ENCODE measurements at places on chromosomes 6 and 20. TPM values are rescaled to one million over a fixed set of nuclear protein-coding genes. Genes with fewer than 3 reads are reported as not detected.
A peak's percentile ranks its signal among the peaks of the same experiment; 100 is the strongest.

- H3K4me3 ChIP-seq, result no peak overlapping the region
- H3K27me3 ChIP-seq, result peaks cover 3% of the 10 kb centered on the region
- no peaks in the 10 kb centered on the region for H3K36me3 ChIP-seq
- no peaks in the 10 kb centered on the region for H3K4me1 ChIP-seq
Observed at GRCh38 chr6:120392941-120393340, 941.3 kb downstream of the TBC1D32 start.

ACTL10 gene
- 1.7 TPM for total RNA-seq

UBE2C gene
- total RNA-seq, result 46.4 TPM

GRCh38 chr20:37528446-37529213, 954 bp upstream of the BLCAP start:
- peak overlapping the region; percentile 96 for H3K4me3 ChIP-seq
- peaks cover 14% of the 10 kb centered on the region for H3K36me3 ChIP-seq
- DNase-seq, result peak; percentile 27
- peak overlapping the region; percentile 100 for H3K27ac ChIP-seq
- H3K4me1 ChIP-seq, result peaks cover 39% of the 10 kb centered on the region

DNA sequence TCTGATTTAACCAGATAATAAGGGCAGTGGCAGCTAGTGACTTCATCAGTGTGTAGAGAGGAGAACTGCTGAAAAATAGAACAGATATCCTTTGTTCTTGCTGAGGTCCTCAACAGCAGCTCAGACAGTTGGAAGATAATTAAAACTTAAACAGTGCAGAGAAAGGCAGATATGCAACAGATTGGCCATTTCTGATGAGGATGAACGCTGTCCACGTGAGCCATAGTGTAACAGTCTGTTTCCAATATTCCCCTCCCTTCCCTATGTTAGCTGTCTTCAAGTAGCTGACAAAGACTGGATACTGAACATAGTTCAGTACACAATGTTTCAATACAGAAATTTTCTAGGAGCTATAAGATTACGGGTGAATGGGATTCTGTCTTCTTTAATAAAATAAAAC, 291.4 kb downstream of the BTBD9 start:
- H3K36me3 ChIP-seq, result no peaks in the 10 kb centered on the region
- no peak overlapping the region for H3K4me3 ChIP-seq
- H3K27me3 ChIP-seq, result peaks cover 11% of the 10 kb centered on the region
- no peak for DNase-seq

GRCh38 chr20:53967527-53967926, 102.9 kb downstream of the BCAS1 start:
- peaks cover 4% of the 10 kb centered on the region for H3K36me3 ChIP-seq
- no peak overlapping the region for H3K27ac ChIP-seq
- H3K27me3 ChIP-seq, result no peaks in the 10 kb centered on the region
- no peak overlapping the region for H3K4me3 ChIP-seq
- no peak for DNase-seq
- H3K4me1 ChIP-seq, result no peaks in the 10 kb centered on the region

GRCh38 chr6:122799916-122800686, 11.0 kb downstream of the SMPDL3A start:
- H3K27ac ChIP-seq, result peak overlapping the region; percentile 48
- H3K27me3 ChIP-seq, result no peaks in the 10 kb centered on the region
- H3K4me3 ChIP-seq, result no peak overlapping the region
- DNase-seq, result no peak

DNA sequence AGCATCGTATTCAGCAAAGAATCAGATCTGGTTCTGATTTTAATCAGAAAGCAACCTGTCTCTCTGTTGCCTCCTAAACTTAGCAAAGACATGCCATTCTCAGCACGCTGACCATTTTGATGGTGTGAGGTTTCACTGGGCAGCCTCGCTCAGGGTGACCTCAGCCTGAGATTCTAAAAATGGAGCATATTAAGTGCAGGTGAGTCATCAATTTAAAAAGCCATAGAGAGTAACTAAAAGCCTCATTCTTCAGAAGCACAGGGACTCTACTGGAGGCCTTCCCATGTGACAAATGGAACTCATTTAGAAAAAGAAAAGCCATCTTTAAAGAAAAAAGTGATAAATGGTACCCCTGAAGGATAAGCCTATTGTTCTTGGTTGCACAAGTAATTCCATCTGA, 91.3 kb downstream of the FILIP1 start:
- H3K27me3 ChIP-seq, result no peaks in the 10 kb centered on the region
- H3K4me3 ChIP-seq, result no peak overlapping the region
- no peak for DNase-seq
- H3K36me3 ChIP-seq, result no peaks in the 10 kb centered on the region
- H3K27ac ChIP-seq, result no peak overlapping the region

DNA sequence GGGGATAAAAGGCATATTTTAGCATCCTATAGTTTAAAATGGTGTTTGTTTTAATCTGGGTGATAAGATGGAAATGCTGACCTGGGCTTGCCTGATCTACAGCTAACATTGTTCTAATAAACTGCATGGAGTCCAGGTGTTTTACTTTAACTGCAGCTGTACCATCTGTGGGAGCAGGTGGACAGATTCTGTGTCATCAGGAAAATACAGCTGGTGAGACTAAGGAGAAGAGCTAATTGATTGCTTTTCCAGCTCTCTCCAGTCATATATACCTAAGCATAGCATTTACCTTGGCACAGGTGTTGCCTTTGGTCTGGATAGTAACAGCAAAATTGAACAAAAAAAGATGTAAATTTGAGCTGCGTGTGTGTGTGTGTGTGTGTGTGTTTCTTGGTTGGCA, 31.6 kb downstream of the CBFA2T2 start:
- H3K27me3 ChIP-seq, result no peaks in the 10 kb centered on the region
- no peak for DNase-seq
- H3K27ac ChIP-seq, result no peak overlapping the region
- no peak overlapping the region for H3K4me3 ChIP-seq
- peaks cover 27% of the 10 kb centered on the region for H3K36me3 ChIP-seq
- peaks cover 40% of the 10 kb centered on the region for H3K4me1 ChIP-seq

DNA sequence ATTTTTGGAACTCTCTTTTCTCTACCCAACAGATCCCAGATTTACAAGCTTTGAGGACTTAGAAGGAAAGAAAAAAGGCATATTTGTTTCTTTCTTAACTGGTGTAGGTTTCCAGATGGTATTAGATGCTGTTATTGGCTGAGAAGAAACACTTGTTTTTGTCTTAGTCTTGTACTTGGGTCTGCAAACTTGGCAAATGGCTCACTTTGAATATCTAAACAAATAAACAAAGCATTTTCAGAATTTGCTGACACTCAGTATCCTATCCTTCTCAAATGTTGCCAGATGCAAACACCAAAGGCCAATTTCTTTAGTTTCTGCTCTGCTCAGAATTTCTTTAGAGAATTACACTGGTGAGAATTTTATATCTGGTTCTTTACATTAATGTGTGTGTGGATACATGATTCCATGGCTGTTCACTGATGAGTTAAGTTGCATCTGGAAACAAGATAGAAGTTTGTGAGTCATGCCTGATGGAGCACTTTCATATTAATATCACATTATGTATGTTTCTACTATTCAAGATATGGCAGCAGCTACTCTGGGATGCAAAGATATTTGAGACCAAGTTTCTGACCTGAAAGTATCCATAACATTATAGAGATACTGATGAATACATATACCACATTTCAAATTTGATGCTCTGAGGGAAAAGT, 43.7 kb upstream of the CEP162 start:
- no peak overlapping the region for H3K4me3 ChIP-seq
- H3K4me1 ChIP-seq, result no peaks in the 10 kb centered on the region
- peaks cover 20% of the 10 kb centered on the region for H3K27me3 ChIP-seq
- no peak overlapping the region for H3K27ac ChIP-seq

- no peak overlapping the region for H3K4me3 ChIP-seq
- no peak overlapping the region for H3K27ac ChIP-seq
- no peaks in the 10 kb centered on the region for H3K36me3 ChIP-seq
- H3K4me1 ChIP-seq, result peaks cover 4% of the 10 kb centered on the region
- no peak for DNase-seq
- peaks cover 4% of the 10 kb centered on the region for H3K27me3 ChIP-seq
Observed at GRCh38 chr20:58084566-58084965, 143.9 kb downstream of the ANKRD60 start.

GRCh38 chr6:143299253-143300166, 151.0 kb downstream of the ADAT2 start:
- no peak overlapping the region for H3K27ac ChIP-seq
- H3K27me3 ChIP-seq, result no peaks in the 10 kb centered on the region
- DNase-seq, result no peak
- no peak overlapping the region for H3K4me3 ChIP-seq

PTK6 gene
- 0.12 TPM for total RNA-seq

LTB gene
- total RNA-seq, result 0.34 TPM

DNA sequence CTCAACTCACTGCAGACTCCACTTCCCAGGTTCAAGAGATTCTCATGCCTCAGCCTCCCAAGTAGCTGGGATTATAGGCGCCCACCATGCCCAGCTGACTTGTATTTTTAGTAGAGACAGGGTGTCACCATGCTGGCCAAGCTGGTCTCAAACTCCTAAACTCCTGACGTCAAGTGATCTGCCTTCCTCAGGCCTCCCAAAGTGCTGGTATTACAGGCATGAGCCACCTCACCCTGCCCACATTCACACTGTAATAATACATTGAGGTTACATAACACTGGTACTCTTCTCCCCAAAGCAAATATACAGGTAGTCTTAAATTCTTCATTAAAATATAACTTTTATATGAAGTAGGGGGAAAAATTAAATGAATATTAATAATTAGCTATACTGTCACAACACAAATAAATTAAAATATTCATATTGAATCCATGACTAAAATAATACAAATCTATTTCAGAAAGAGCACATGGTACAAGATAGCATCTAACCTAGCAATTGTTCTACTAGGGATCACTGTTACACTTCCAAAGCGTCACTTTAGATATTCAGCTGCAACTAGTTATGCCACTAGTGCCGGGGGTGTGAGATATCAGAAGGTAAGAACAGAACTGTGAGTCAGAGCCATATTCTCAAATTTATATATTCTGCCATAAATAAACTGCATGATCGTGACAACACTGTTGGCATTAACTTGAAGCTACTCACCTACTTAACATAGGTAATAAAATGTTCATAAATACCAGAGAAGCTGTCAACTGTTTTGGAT, 169.1 kb upstream of the SHLD1 start:
- no peak overlapping the region for H3K4me3 ChIP-seq
- DNase-seq, result no peak
- H3K4me1 ChIP-seq, result no peaks in the 10 kb centered on the region
- peaks cover 15% of the 10 kb centered on the region for H3K36me3 ChIP-seq
- H3K27ac ChIP-seq, result no peak overlapping the region

GRCh38 chr6:85482206-85482904, 32.5 kb downstream of the NT5E start:
- peaks cover 5% of the 10 kb centered on the region for H3K27me3 ChIP-seq
- no peak overlapping the region for H3K4me3 ChIP-seq
- H3K27ac ChIP-seq, result no peak overlapping the region
- no peak for DNase-seq
- H3K36me3 ChIP-seq, result peaks cover 4% of the 10 kb centered on the region
- peaks cover 6% of the 10 kb centered on the region for H3K4me1 ChIP-seq

NEURL2 gene
- 6.4 TPM for total RNA-seq

DNA sequence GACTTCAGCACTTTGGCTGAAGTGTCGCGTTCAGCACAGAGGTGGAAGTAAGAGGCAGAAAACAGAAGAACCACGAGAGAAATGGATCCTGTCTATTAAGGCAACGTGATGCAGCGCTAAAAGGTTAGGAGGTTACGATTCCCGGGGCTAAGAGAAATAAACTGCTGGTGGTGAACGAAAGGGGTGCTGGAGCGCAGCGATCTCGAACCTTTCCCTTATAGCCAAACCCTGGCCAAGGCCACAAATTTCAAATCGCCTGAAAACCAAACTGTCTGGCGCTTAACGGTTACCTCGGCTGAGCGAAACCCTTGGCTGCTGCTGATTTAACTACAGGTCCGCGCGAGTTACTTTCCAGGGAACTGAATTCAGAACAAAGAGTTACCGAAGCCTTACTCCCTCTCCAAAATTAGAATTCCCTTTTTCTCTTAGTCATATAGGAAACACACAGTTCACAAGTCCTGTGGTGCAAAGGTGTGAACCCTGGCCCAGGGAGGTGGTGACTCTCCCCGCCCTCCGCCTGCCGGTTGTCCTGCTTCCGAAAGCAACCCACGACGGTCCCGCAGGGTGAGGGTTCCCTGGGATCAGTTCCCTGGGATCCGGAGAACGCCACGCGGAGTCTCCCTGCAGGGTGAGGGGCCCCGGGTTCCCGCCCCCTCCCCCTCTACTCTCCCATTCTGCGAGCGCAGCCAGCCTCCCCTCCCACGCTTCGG, 1.3 kb upstream of the SLC35D3 start:
- H3K4me1 ChIP-seq, result peaks cover 6% of the 10 kb centered on the region
- DNase-seq, result no peak
- H3K36me3 ChIP-seq, result peaks cover 10% of the 10 kb centered on the region
- H3K4me3 ChIP-seq, result peak overlapping the region; percentile 86
- H3K27ac ChIP-seq, result no peak overlapping the region
- peaks cover 57% of the 10 kb centered on the region for H3K27me3 ChIP-seq

GRCh38 chr6:64233746-64234145, 598.1 kb downstream of the PHF3 start:
- H3K27me3 ChIP-seq, result no peaks in the 10 kb centered on the region
- H3K4me3 ChIP-seq, result no peak overlapping the region
- no peak for DNase-seq
- H3K36me3 ChIP-seq, result no peaks in the 10 kb centered on the region
- H3K27ac ChIP-seq, result no peak overlapping the region
- no peaks in the 10 kb centered on the region for H3K4me1 ChIP-seq

GRCh38 chr6:44850312-44850711, 462.8 kb downstream of the CDC5L start:
- H3K36me3 ChIP-seq, result no peaks in the 10 kb centered on the region
- peaks cover 3% of the 10 kb centered on the region for H3K4me1 ChIP-seq
- H3K4me3 ChIP-seq, result no peak overlapping the region
- no peak for DNase-seq
- no peaks in the 10 kb centered on the region for H3K27me3 ChIP-seq

DNA sequence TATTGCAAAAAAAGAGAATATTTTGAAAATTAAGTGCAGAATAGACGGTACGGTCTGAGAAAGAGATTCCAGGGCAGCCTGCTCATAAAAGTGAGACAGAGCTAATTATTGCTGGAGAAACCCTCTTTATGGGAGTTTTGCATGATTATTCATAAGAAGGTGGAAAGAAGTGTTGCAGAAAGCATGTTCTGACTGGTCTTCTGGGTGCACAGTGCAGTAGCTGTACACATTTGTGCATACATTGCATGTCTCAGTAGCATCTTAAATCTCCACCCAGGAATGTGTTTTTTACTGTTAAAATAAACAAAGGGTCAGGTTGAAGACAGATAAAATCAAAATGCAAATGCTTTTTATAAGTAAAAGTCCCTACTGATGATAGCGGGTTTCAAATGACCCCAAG, 1813.6 kb upstream of the DEFB115 start:
- DNase-seq, result no peak
- H3K36me3 ChIP-seq, result no peaks in the 10 kb centered on the region
- H3K4me3 ChIP-seq, result no peak overlapping the region
- no peaks in the 10 kb centered on the region for H3K27me3 ChIP-seq
- no peaks in the 10 kb centered on the region for H3K4me1 ChIP-seq
- H3K27ac ChIP-seq, result no peak overlapping the region

GRCh38 chr20:25009218-25010145, 16.9 kb upstream of the APMAP start:
- H3K4me3 ChIP-seq, result no peak overlapping the region
- no peaks in the 10 kb centered on the region for H3K4me1 ChIP-seq
- H3K36me3 ChIP-seq, result peaks cover 10% of the 10 kb centered on the region
